HCT116 (cell line): ENCODE measurements at places on chromosomes 16 and 17. TPM values are rescaled to one million over a fixed set of nuclear protein-coding genes. Genes with fewer than 3 reads are reported as not detected.
A peak's percentile ranks its signal among the peaks of the same experiment; 100 is the strongest.

PSME3IP1 gene
- 88.5 TPM for total RNA-seq

GRCh38 chr16:47492428-47493377, 31.6 kb downstream of the PHKB start:
- H3K27ac ChIP-seq, result no peak overlapping the region
- H3K36me3 ChIP-seq, result no peaks in the 10 kb centered on the region
- no peak overlapping the region for H3K4me3 ChIP-seq
- no peaks in the 10 kb centered on the region for H3K27me3 ChIP-seq

DNA sequence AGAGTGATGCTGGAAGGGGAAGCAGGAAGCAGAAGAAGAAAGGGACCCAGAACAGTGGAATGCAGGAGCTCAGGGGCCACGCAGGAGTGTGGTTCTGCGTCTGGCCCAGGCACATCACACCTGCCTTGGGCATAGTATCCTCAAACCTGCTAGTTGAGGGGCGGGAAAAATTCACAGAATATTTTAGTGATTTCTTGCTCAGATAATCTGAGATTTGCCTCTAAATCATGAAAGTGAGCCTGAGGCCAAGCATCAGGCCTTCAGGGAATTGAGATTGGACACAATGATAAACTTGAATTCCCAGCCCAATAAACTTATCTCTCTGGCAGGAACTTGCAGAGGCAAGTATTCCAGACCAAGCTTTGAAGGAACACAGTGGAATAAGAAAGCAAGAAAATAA, 48.5 kb upstream of the CCL2 start:
- no peak overlapping the region for H3K4me3 ChIP-seq
- H3K36me3 ChIP-seq, result no peaks in the 10 kb centered on the region
- H3K27me3 ChIP-seq, result no peaks in the 10 kb centered on the region

DNA sequence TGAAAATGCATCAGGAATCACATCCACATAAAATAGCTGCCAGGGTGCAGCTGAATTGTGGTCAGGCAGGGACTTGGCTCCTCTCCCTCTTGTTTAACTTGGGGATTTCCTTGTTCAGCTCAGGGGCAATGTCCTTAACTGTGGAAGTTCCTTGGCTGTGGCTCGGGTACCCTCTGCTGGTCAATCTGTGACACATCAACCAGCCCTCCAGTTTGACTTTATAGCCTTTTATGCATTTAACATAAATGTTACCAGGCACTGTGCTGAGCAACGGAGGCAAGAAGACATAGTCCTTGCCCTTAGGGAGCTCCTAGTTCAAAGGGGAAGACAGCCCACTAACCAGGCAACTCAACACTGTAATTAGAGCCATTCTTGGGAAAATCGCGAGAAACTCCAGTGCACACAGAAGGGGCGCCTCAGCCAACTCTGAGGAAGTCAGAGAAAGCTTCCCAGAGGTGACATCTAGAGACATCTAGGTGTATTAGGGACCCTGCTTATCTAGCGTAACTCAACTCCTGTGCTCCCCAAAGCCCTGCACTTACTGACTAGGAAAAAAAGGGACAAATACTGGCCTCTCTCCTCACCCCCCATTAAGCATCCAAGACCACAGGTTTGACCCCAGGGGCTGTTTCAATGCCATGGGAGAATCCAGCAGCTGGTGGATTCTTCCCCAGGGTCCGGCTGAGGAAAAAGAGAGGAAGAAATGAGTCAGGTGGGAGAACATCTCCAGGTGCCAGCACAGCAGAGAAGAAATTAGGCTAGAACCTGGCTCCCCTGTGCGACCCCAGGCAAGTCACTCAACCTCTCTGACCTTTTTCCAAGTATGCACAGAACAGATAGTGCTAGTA, 17.3 kb upstream of the EEF2K start:
- no peak overlapping the region for H3K4me3 ChIP-seq
- H3K4me1 ChIP-seq, result peaks cover 20% of the 10 kb centered on the region

DNA sequence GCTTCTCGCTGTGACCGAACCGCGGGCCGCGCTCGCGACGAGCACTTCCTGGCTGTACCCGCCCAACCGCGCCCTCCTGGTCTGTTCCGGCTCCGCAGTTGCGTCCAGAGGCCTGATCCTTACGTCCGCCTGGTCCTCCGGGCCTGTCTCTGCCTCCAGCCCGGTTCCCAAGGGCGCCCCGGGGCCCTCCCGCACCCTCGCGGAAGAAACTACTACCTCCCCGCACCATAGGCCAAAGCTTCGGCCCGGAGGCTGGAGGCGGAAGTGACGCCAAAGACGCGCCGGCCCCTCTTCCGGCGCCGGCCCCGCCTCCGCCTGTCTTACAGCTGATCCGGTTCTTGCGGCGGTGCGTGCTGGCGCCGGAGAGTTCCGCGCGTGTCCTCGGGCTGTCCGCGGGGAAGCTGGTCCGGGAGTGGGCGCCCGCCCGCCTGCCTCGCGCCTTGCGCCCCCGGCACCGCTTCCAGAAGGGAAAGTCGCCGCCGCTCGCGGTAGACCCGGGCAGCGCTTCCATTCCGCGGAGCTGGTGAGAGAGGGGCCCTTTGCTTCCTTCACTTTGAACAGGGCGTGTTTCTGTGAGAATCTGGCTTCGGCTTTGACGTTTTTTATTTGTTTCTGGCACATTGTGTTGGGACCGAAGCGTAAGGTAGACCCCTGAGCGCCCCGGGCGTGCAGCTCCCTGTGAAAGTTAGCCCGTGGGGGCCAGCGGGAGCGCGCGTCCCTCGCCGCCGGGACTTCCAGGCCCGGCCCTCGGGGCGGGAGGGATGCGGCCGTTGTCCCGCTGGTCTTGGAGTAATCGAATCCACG, at the start of gene ZNF778:
TSS of gene ZNF778 (plus strand) at position 316 of the 804 bp plus-strand sequence. CDS start 3,425 bp downstream, outside the sequence.
- H3K4me3 ChIP-seq, result peak within 1 kb of the TSS; percentile 93
- H3K4me1 ChIP-seq, result peaks cover 16% of the 10 kb centered on the region
- peak within 1 kb of the TSS; percentile 74 for H3K27ac ChIP-seq
- H3K36me3 ChIP-seq, result peaks cover 6% of the 10 kb centered on the region; the same call in 1 of the 2 replicates
- DNase-seq, result peak; percentile 73

KCNJ16 gene
- total RNA-seq, result not detected

GRCh38 chr16:746637-747036, 5.8 kb upstream of the CIAO3 start:
- peaks cover 2% of the 10 kb centered on the region; the same call in 1 of the 2 replicates for H3K4me1 ChIP-seq
- no peak overlapping the region for H3K27ac ChIP-seq
- no peaks in the 10 kb centered on the region for H3K27me3 ChIP-seq
- DNase-seq, result no peak

TPPP3 gene
- 1.2 TPM for total RNA-seq

C1QTNF1 gene
- 4.0 TPM for total RNA-seq

DRC3 gene
- total RNA-seq, result 2.4 TPM

GRCh38 chr16:77596261-77596660, 126.1 kb upstream of the NUDT7 start:
- no peak overlapping the region for H3K4me3 ChIP-seq
- no peaks in the 10 kb centered on the region for H3K36me3 ChIP-seq
- peaks cover 15% of the 10 kb centered on the region for H3K27me3 ChIP-seq

GNAO1 gene
- 0.12 TPM for total RNA-seq

ALG1 gene
- total RNA-seq, result 27.1 TPM

DNA sequence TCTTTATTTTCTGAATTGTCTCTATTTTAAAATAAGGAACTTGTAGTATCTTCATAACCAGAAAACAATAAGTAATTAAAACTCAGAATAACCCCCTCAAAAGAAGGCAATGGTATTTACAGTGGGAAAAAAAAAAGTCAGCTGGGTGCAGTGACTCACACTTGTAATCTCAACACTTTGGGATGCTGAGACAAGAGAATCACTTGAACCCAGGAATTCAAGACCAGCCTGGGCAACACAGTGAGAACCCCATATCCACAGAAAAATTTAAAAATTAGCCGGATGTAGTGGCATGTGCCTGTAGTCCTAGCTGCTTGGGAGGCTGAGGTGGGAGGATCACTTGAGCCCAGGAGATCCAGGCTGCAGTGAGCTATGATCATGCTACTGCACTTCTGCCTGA, 33.5 kb downstream of the ADAM11 start:
- no peaks in the 10 kb centered on the region for H3K36me3 ChIP-seq
- no peak for DNase-seq
- peaks cover 15% of the 10 kb centered on the region for H3K4me1 ChIP-seq
- H3K27me3 ChIP-seq, result no peaks in the 10 kb centered on the region

DNA sequence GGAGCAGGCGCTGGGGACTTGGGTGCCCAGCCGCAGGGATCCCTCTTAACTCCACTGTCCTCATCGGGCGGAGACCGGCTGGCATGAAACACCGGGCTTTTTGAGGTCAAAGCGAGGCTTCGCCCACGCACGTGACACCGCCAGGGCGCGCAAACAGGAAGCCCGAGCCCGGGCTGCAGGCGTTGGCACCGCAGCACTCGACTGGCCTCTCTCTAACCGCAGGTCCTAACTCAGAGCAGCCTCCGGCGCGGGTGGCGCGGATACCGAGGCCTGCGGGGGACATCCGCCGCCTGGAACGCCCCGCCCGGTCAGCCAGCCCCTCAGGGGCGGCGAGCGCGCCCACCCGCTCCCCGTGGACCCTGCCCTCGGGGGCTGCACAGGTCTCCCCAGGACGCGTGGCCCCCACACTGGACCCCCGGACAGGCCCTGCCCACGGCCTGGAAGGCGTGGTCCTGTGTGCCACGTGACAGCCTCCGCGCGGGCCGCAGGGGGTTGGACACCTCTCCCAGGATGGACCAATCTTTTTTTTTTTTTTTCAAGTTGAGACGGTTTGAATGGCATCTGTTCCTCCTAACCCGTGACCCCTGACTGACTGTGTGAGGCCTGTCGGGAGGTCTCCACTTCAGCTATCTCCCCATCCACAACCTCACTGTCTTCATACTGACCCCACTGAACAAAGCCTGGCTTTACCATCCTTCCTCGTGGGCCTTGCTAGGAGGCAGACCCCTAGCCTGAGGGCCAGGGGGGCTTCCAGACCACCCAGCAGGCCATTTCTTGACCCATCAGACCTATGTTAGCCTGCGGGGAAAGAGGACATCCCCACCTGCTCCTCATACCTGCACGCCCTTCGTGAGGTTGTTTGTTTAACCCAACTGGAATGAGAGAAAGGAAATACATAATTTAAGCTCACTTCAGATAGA, 8.4 kb upstream of the SLC47A2 start:
- H3K27me3 ChIP-seq, result no peaks in the 10 kb centered on the region
- peaks cover 8% of the 10 kb centered on the region; the same call in 1 of the 2 replicates for H3K4me1 ChIP-seq
- no peaks in the 10 kb centered on the region for H3K36me3 ChIP-seq
- DNase-seq, result no peak
- H3K4me3 ChIP-seq, result no peak overlapping the region

DNA sequence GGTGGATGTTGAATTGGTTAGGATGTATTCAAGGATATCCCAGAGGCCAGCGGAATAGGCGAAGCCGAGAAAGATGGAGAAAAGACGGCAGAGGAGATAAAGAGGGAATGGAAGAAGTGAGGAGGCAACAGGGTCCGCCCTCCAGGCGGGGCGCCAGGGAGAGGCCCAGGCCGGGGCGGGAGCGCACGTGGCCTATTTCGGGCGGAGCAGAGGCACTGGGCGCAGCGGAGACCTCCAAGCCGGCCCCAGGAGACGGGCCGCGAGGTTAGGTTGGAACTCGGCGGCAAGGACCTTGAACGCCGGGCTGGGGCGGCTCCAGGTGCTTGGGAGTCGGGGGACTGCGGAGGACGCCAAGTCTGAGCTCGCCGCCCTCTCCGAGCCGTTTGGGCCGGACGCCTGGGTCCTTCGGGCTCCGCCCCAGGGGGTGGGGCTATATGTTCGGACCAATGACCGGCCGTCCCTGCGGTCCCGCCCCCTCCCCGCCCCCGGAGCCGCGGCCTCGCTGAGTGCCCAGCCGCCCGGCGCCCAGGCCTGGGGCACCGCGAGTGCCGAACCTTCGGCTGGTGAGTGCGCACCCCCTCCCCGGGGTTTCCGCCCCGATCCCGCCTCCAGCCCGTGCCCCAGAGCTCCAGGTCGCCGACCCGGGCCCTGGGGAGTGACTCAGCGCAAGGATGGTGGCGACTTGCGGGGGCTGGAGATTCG, at the start of gene ZNF771:
TSS of gene ZNF771 (plus strand) at position 505 of the 702 bp plus-strand sequence. CDS start 448 bp downstream, outside the sequence.
- peak within 1 kb of the TSS; percentile 87 for H3K27ac ChIP-seq
- DNase-seq, result peak; percentile 73
- peaks cover 10% of the 10 kb centered on the region; the same call in 1 of the 2 replicates for H3K36me3 ChIP-seq
- H3K4me1 ChIP-seq, result peaks cover 18% of the 10 kb centered on the region

DNA sequence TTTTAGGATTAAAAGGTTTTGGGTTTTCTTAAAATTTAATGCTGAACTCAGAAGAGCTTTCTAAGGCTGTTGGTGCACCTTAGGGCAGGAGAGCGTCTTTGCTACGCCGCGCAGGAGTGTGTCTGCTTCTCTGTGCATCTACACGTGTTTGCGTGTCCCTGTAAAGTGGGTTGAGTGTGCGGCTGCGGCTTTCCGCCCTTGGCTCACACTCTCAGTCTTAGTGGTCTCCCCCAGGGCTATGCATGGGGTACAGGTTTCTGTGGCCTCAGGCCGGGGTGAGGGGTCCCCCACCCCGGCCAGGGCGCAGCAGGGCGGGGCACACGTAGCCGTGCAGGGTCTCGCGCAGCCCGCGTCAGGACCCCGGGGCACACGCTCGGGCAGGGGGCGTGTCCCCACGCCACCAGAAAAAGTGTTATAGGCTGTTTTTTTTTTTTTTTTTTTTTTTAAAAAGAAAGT, 727 bp upstream of the TENT4B start:
- no peaks in the 10 kb centered on the region for H3K36me3 ChIP-seq
- H3K27ac ChIP-seq, result peak overlapping the region; percentile 77
- no peaks in the 10 kb centered on the region for H3K27me3 ChIP-seq

OR2C1 gene
- total RNA-seq, result not detected

- DNase-seq, result no peak
- H3K4me3 ChIP-seq, result no peak overlapping the region
- no peak overlapping the region for H3K27ac ChIP-seq
- H3K27me3 ChIP-seq, result no peaks in the 10 kb centered on the region
Observed at GRCh38 chr17:78779850-78780249, 2.2 kb downstream of the CYTH1 start.

PPY gene
- total RNA-seq, result not detected

GRCh38 chr17:82914375-82914774, 74.6 kb upstream of the ZNF750 start:
- no peaks in the 10 kb centered on the region for H3K4me1 ChIP-seq
- H3K27me3 ChIP-seq, result no peaks in the 10 kb centered on the region
- H3K36me3 ChIP-seq, result peaks cover 12% of the 10 kb centered on the region; the same call in 1 of the 2 replicates
- H3K27ac ChIP-seq, result no peak overlapping the region
- no peak overlapping the region for H3K4me3 ChIP-seq
- no peak for DNase-seq

SGSH gene
- total RNA-seq, result 34.4 TPM

DNA sequence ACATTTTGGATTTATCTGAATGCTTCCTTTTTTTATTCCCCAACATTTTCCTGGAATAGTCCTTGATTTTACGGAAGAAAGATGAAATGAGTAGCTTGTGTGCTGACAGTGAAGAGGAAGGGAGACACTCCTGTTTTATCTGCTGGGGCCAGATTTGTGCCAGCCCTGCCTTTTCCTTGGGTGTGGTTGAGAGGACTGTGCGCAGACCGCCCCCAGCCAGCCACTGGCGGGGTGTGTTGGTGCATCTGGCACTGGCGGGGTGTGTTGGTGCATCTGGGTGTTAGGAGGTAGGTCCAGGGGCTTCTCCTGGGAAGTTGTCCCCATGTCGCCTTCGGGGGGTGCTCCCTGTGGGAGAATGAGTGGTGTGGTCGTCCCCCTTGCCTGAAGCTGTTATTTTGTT, 39.5 kb downstream of the RAP1GAP2 start:
- H3K4me3 ChIP-seq, result no peak overlapping the region
- H3K36me3 ChIP-seq, result no peaks in the 10 kb centered on the region
- no peak overlapping the region for H3K27ac ChIP-seq
- no peaks in the 10 kb centered on the region for H3K27me3 ChIP-seq
- no peaks in the 10 kb centered on the region for H3K4me1 ChIP-seq
- DNase-seq, result no peak
